ENCODE measurements at places on chromosomes 6 and 20. TPM values are rescaled to one million over a fixed set of nuclear protein-coding genes. Genes with fewer than 3 reads are reported as not detected.

DNA sequence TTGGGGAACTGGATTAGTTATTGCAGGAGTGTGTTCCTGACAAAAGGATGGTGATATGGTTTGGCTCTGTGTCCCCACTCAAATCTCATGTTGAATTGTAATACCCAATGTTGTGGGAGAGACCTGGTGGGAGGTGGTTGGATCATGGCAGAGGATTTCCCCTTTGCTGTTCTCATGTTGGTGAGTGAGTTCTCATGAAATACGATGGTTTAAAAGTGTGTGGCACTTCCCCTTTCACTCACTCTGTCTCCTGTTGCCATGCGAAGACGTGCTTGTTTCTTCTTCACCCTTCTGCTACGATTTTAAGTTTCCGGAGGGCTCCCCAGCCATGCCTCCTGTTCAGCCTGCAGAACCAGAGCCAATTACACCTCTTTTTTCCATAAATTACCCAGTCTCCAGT, 16.2 kb upstream of the TREM1 start:
- H3K36me3 ChIP-seq, result no peaks in the 10 kb centered on the region
- no peaks in the 10 kb centered on the region for H3K4me1 ChIP-seq
- H3K27ac ChIP-seq, result no peak overlapping the region

Gene RBBP9
- 13.1 TPM for total RNA-seq

Gene ZNF184
- total RNA-seq, result 5.0 TPM

Gene ARMC2
- 16.5 TPM for total RNA-seq

DNA sequence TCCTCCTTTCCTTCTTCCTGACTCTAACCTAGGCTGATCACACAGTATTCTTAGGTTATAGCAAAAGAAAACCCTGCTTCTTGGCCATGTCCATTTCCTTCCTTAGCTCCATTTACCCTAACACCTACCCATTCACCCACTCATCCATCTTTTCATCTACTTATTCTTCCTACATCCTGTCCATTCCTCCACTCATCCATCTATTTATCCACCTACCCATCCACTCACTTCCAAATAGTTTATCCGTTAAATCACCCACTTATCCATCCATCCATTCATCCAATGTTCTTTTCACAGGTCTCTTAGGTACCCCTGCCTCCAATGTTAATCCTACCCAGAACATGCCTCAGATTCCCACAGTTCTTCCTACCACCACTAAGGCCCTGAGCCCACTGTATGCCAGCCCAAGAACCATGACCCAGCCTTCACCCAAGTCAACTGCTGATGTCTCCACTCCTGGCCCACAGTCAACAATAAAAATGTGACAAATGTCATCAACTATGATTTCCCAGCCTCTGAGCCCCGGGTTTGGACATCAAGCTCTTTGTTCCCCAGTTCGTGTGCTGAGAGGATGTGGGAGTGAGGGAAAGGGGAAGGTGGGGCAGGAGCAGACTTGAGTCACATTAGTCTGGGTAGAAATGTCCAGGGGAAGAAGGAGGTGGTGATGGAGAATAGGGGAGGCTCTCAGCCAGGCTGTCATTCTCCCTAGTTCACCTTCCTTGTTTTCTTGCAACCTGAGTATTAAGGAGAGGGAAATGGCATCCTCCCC, 24.4 kb downstream of the TREML4 start:
- no peaks in the 10 kb centered on the region for H3K36me3 ChIP-seq
- H3K4me3 ChIP-seq, result no peak overlapping the region
- no peak for DNase-seq
- no peaks in the 10 kb centered on the region for H3K27me3 ChIP-seq
- no peaks in the 10 kb centered on the region for H3K4me1 ChIP-seq

Measured in lung (tissue), 17 donors.